ENCODE measurements at places on chromosomes 5 and 9. TPM values are rescaled to one million over a fixed set of nuclear protein-coding genes. Genes with fewer than 3 reads are reported as not detected.

- H3K27me3 ChIP-seq = peaks cover 37% of the 10 kb centered on the region
- peak overlapping the region; percentile 59 for H3K4me3 ChIP-seq
- H3K36me3 ChIP-seq = peaks cover 2% of the 10 kb centered on the region
These were observed 1.7 kb downstream of the ADAMTS19 start for GRCh38 chr5:129461711-129462332.

GRCh38 chr9:76311537-76311936, 82.7 kb downstream of the RFK start:
- DNase-seq = no peak
- no peak overlapping the region for H3K4me3 ChIP-seq
- no peaks in the 10 kb centered on the region for H3K36me3 ChIP-seq
- H3K27me3 ChIP-seq = peaks cover 36% of the 10 kb centered on the region

DNA sequence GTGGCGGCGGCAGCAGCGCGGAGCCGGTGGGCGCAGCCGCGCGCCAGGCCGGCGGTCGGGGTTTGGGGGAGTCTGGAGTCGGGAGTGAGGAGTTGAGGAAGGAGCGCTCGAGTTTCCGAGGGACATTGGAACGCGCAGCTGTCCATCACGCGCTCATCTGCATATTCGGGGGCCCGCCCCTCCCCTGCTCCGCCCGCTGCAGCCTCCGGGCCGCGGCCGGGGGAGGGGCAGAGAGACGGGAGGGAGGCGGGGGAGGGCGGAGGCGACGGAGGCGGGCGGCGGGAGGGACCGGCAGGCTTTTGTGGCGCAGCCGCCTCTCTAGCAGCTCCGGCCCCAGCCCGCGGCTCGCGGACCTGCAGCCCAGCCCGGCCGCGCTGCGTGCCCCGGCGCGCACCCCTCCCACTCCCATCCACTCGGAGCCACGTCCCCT, at the start of gene IRX2:
Gene IRX2 (minus strand): TSS at position 86 of the 430 bp plus-strand sequence. CDS start 264 bp downstream, outside the sequence.
- H3K4me3 ChIP-seq = peak within 1 kb of the TSS; percentile 66
- H3K4me1 ChIP-seq = peaks cover 9% of the 10 kb centered on the region
- DNase-seq = no peak
- H3K27me3 ChIP-seq = peaks cover 56% of the 10 kb centered on the region

GRCh38 chr5:167247816-167248215, 1043.6 kb upstream of the WWC1 start:
- DNase-seq = no peak
- no peaks in the 10 kb centered on the region for H3K27me3 ChIP-seq
- H3K4me1 ChIP-seq = no peaks in the 10 kb centered on the region
- no peak overlapping the region for H3K4me3 ChIP-seq
- H3K27ac ChIP-seq = no peak overlapping the region

DNA sequence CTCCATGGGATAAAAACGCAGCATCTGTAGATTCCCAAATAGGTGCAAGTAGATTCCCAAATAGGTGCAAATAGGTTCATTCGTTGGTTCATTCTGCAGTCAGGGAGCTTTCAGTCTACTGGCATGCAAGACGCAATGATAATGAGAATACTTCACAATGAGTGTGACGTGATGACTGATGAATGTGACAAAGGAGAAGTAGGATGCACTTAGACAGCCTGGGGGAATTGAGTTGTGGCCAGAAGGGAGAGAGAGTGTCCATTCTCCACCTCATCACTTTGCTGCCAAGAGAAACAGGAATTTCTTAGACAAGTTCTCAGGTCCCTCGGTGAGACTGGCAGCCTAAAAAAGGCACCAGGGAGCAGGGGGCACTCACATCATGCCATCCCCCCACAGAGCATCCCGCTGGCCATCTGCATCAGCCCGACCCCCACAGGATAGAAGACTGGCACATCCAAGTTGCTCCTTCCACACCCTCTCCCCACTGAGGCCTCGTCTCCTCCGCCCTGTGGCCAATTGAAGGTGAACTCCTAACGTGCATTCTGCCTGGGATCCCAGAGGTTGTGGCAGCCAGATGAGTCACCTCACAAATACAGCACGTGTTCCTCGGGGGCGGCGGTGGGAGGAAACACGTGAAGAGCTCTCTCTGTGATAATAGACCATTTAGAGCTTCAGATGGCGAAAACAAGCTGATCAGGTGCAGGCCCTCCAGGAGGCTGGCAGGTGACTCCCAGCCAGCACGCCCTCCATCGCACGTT, 19.9 kb upstream of the KCNIP1 start:
- no peak overlapping the region for H3K27ac ChIP-seq
- peaks cover 4% of the 10 kb centered on the region for H3K36me3 ChIP-seq
- peaks cover 64% of the 10 kb centered on the region for H3K27me3 ChIP-seq
- peaks cover 3% of the 10 kb centered on the region for H3K4me1 ChIP-seq
- no peak for DNase-seq
- H3K4me3 ChIP-seq = no peak overlapping the region

- H3K4me1 ChIP-seq = peaks cover 5% of the 10 kb centered on the region
- no peak overlapping the region for H3K4me3 ChIP-seq
- peaks cover 2% of the 10 kb centered on the region for H3K36me3 ChIP-seq
- no peak for DNase-seq
These were observed 245.5 kb downstream of the SMARCA2 start for GRCh38 chr9:2260417-2261306.

DNA sequence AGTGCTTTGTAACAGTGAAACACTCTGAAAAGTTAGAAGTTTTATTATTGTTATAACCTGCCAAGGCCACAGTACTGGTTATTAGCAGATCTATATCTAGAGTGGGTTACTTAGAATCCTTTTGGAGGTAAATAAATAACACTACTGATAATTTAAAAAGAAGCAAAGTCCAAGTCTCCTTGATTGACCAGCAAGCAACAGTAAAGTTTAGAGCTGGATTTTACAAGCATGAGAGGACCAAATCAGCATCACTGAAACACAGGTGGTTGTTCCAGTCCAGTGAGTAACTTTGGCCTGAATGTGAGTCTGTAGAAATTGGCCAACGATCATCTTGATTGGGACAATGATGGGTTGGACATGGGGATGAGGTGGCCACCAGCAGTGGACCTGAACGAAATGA, 77.2 kb upstream of the AGXT2 start:
- peaks cover 50% of the 10 kb centered on the region for H3K27me3 ChIP-seq
- no peaks in the 10 kb centered on the region for H3K36me3 ChIP-seq
- DNase-seq = no peak
- H3K4me3 ChIP-seq = no peak overlapping the region
- H3K4me1 ChIP-seq = peaks cover 8% of the 10 kb centered on the region

- peak overlapping the region; percentile 12 for H3K4me3 ChIP-seq
- H3K27ac ChIP-seq = peak overlapping the region; percentile 51
- peaks cover 2% of the 10 kb centered on the region for H3K27me3 ChIP-seq
These were observed 269.8 kb downstream of the SYK start for GRCh38 chr9:91071184-91071990.

DNA sequence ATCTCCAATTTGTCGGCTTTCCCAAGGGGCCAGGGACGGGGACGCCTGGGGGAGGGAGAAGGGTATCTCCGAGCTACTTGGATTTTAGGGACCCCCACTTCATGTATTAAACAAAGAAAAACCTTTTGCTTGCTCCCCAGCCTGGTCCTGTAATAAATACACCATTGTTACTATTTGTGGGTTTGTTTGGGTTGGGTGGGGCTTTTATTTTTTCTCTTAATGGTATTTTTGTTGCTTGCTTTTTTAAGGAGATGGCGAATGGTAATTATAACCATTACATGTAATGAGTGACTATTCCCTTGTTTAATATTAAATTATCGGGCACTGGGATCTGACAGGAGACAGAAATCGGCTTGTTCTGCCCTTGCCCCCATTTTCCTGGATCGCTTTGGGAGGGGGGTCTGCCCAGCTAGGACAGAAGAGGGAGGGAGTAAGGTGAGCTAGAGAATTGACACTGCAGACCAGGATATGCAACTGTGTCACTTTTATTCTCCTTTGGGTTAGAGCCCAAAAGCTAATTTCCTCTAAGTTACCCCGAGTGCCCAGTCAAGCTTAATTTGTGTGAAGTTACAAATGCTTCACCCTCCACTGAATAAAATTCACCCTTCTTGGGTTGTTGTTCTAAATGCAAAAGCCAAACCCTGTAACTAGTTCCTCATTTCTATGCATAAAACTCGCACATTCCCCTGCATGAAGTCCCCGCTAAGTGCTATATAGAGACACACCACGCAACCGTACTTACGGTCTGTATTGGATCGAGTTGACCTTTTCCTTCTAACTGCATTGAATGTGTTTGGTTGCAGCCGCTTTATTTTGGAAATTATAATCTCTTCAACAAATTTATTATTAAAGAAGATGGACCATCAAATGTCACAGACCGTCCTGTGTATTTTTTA, 1.6 kb upstream of the ZNF608 start:
- peak overlapping the region; percentile 47 for H3K4me3 ChIP-seq
- DNase-seq = no peak
- no peaks in the 10 kb centered on the region for H3K36me3 ChIP-seq
- peaks cover 8% of the 10 kb centered on the region for H3K4me1 ChIP-seq

DNA sequence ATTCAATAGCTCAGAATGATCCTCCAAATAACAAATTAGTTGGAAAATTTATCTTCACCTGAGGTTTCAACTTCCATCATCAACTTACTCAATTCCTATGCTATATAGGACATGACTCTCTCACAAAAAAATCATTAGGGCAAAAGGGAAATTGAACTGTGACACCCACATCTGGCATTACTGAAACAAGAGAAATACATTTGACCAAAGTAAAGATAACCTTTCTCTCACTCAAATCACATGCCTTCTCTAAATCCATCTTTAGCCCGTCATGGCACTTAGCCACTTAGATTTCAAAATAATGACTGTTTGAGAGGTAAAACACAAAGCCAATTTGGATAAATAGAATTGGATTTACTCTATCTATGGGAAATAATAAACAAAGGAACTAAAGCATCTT, 126.4 kb downstream of the ADAMTS6 start:
- H3K27ac ChIP-seq = no peak overlapping the region
- peaks cover 11% of the 10 kb centered on the region for H3K27me3 ChIP-seq
- DNase-seq = no peak
- H3K36me3 ChIP-seq = no peaks in the 10 kb centered on the region
- H3K4me1 ChIP-seq = no peaks in the 10 kb centered on the region
- H3K4me3 ChIP-seq = no peak overlapping the region

The NXNL2 gene
- total RNA-seq = not detected

The FAM163B gene
- not detected for total RNA-seq

The GPR151 gene
- total RNA-seq = not detected

The IL5 gene
- total RNA-seq = not detected

The RLN1 gene
- total RNA-seq = 1.8 TPM

Data from T-helper 17 cell (primary cell).